HTR-8/SVneo (cell line): ENCODE measurements at places on chromosomes 5 and 9.
A peak's percentile ranks its signal among the peaks of the same experiment; 100 is the strongest.

- no peak for DNase-seq
Observed at GRCh38 chr9:32558408-32558934, 6.1 kb upstream of the TOPORS start.

GRCh38 chr5:78629624-78630023 is 18.9 kb downstream of the LHFPL2 start:
- DNase-seq, result no peak

DNA sequence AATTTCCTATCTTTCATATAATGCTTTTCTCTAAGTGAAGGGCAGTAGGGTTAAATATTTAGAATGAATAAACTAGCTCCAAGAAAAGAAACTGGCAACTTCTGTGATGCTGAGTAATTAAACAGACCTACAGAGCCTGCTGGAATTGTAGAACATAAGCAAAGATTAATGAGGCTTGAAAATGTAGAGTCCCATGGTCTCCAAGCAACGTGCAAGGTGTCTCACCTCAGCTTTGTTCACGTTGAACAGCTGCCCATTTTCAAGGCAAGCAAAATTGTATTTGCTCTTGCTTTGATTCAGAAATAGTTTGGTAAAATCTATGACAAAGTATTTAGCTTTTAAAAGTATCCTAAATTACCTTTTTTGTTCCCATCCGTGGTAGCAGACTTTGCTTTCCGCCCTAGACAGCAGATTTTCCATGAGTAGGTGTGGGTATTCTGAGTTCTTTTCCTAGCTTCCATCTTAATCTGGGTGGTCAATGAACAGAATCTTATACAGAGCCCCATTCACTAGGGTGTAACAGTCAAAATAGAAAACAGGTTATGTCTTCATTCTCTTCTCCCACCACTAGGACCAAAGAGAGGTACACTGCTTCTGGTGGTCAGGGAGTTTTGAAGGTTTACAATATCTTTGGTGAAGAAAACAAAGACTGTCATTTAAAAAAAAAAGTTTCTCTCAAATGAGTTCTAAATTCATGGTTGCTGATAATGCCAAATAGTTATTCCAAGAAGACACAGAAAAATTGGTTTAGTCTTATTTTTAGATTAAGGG is 52.1 kb upstream of the TYRP1 start:
- no peak for DNase-seq

DNA sequence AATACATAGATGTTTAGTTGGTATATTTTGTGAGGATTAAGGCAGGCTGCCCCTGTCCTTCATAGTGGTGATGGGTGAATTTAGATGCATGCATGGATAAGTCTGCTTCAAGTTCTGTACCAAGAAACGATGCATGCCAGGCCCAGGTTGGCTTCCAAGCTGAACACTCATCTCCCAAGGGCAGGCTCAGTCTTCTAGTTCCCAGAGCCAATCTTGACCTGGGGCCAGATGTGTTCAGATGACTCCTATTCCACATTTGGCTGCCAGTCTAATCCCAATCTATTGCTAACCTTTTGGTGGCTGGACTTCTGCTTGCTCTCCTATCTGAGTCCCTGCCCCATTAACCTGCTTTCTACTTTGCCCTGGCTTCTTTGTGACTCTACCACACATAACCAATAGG is 18.5 kb upstream of the SNAPC3 start:
- DNase-seq, result no peak

DNA sequence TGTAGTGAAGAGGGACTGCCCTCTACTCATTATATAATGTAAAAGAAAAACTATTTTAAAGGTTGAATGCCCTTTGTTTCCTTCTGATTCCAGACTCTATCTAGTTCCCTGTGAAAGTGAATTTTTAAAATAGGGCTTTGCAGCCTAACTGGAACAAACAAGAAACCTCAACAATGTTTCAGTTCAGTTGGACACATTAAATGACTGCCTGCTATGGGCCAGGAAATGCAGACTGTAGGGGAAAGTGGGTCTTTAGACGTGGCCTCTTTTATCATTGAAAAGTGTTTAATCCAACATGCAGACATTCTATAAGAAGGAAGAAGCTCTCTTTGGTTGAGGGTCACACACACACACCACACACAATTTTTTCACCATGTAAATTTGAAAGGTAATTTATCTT is 289.1 kb downstream of the ICE1 start:
- DNase-seq, result no peak

DNA sequence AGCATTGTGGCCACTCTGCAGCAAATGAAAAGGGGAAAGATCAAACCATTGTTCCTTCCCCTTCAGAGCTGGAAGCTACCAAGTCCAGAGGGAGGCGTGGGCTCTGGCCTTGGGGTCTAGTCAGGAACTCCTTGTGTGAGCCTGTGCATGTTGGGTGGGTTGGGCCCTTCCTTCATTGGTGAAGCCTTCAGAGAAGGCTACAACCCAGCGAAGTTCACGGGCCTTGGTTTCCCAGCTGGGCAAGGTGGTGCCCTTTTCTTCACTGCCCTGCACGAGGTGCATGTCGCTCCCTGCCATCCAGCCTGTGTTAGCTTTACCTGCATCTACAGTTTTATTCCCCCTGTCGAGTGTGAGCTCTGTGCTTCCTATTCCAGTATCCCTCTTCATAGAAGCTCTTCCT is 84.7 kb downstream of the ZNF618 start:
- DNase-seq, result no peak

GRCh38 chr5:157602505-157602904 is 26.9 kb upstream of the ADAM19 start:
- no peak for DNase-seq

GRCh38 chr9:27572061-27572460 is 1.2 kb downstream of the C9orf72 start:
- DNase-seq, result no peak

DNA sequence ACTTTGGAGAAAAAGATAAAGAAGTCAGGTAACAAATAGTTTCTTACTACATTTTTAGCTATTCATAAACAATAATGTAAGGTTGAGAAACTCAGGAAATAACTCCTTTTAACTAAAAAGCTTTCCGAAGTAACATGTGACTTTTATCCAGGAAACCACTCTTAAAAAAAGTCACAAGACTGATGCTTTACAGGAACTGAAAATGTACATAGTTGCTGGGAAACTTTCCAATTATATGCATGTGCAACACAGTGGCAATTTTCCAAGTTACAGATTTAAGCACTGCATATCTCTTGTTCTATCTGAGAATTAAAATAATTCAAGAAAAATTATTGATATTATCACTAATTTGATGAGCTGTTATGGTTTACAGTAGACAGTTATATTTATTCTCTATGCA is 105.2 kb downstream of the CDH10 start:
- DNase-seq, result no peak

- peak; percentile 69 for DNase-seq
Observed at GRCh38 chr9:126661521-126662251, 48.0 kb downstream of the LMX1B start.

GRCh38 chr9:37954581-37954981 is 50.7 kb upstream of the SLC25A51 start:
- DNase-seq, result no peak

DNA sequence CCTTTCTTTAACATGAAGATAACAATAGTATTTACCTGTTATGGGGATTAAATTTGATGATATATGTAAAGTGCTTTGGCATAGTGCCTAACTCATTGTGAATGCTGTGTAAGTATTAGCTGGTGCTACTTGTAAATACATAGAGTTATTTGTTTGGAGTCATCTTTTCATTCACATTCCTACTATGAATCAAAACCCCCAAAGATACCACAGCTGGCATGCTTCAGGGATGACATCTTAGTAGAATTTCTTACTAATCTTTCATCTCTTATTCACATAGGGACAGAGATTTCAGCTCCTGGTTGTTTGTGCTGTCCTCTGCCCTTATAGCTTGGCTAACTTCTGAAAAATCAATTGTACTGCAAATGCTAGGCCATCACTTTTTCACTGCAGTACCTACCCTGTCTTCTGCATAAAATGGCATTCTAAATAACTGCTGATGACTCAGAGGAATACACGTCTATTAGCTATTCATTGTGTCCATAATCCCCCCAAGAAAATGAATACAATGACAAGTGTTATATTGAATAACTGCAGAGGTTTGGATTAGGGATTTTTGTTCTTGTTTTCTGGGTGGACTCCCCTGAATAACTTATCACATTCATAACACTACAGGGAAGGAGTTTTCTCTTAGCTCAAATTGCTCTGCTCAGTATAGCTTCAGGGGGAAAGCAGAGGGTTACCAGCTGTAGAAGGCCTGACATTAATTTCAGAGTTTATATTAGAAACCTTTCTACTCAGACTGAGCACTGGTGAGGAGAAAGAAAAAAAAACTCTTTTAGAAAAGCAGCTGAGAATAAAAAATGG is 192.2 kb upstream of the C9orf72 start:
- DNase-seq, result no peak
